Activated T-helper 1 cell treated with anti-CD3 and anti-CD28 coated beads, Interleukin-2, amount 50 U/mL, for 16 hours (primary cell): ENCODE measurements at places on chromosomes 5 and 9.

- no peak for DNase-seq
Measured at GRCh38 chr5:159586921-159587320, 256.6 kb upstream of the IL12B start.

GRCh38 chr9:130117816-130118632, 54.2 kb upstream of the NCS1 start:
- no peak for DNase-seq

- DNase-seq: no peak
Measured at GRCh38 chr5:50854082-50854481, 187.6 kb downstream of the PARP8 start.

DNA sequence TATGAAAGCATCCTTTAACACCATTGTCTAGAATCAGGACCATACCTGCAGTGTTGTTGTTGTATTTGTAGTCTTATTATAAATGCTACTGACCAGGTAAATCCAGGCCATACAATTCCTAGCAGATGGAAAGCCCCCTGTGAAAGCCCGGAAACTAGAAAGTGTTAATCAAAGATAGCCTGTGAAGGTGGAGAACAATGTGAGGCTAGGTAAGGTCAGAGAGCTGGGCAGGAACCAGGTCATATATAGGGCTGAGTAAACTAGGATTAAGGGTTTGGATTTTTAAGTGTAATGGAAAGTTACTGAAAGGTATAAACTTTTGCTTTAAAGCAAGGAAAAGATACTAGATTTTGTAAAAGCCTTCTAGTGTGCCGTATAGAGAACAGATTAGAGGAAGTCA, 6.7 kb downstream of the LRRC70 start:
- no peak for DNase-seq

DNA sequence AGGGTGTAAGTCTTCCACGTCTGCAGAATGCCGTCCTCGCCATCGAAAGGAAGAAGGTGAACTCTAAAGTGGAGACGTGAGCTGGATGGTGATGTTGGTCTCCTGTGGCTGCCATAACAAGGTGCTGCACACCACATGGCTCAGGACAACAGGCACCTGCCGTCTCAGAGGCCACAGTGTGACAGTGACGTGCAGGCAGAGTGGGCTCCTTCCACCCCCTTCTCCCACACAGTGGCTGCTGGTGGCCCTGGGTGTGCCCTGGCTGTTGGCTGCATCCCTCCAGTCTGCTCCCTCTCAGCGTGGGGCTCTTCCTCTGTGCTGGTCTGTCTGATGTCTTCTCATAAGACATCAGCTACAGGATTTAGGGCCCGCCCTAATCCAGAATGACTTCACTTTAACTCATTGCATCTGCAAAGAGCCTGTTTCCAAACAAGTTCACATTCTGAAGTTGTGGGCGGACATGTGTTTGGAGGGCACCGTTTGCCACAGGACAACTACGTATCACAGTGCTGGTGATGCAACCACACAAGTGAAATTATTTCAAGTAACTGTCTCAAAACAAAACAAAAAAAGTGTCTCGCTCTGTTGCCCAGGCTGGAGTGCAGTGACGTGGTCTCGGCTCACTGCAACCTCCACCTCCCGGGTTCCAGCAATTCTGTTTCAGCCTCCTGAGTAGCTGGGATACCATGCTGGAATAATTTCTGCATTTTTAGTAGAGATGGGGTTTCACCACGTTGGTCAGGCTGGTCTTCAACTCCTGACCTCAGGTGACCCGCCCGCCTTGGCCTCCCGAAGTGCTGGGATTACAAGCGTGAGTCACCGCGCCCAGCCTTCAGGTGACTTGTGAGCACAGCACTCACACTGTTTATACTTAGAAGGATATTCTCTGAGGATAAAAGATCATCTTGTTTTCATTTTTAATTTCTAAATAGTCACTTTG, 31.2 kb upstream of the CLPTM1L start:
- DNase-seq: no peak

- no peak for DNase-seq
Measured at GRCh38 chr5:97229688-97230285, 46.7 kb upstream of the RIOK2 start.

DNA sequence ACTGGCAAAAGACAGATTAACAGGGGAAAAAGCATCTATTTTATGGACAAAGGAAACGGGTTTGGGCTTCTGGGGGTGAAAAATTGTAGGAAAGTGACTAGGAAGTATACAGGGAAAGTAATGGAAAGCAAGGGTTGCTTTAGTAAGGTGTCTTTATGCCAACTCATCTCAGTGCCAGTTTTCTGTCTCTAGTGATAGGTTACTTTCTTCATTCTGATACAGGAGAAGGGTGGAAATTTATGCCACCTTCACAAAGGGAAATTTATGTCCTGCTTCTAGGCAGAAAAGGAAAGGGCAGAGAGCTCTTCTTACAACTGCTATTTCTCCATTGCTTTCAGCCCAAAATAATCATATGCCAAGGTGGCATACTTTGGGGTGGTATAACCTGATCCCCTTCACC, 20.1 kb upstream of the ERMP1 start:
- DNase-seq: no peak

GRCh38 chr9:15782106-15782505, 229.3 kb downstream of the CCDC171 start:
- no peak for DNase-seq

GRCh38 chr5:11300736-11301135, 539.7 kb upstream of the DAP start:
- no peak for DNase-seq

DNA sequence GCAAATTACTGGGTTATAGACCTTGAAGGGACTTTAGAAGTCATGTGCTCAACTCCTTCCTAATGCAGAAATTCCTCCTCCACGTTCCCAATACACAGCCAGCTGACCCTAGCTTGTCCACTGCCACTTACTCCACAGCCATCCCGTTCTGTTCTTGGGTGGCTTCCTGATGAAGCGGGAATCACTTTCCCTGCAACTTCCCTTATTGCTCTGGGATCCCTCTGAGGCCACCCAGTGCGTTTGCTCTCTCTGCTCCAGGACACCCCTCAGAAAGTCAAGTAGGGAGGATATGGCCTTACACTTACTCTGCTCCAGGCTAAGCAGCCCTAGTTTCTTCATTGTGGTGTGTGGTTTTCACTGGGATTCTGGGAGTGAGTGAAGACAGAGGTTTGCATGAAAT, 55.5 kb downstream of the GALNT12 start:
- DNase-seq: no peak
